ENCODE measurements at places on chromosomes 5 and 9.

DNA sequence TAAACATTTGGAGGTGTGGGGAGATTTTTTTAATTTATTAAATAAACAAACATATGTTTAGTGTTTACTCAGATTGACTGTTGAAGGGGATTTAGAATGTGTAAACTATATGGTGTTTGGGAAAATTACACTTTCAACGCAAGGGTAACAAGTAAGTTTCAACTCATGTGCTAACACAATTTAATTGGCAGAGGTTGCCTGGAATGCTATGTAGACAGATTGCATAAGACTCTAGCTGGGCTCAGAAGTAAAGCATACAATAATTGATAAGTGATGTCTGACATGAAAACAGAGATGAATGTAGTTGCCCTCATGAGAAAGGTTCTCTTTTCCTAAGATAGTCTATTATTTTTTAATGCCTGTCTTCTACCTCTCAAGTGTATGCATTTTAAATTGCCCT is 617.4 kb downstream of the KCTD16 start:
- DNase-seq, result no peak

DNA sequence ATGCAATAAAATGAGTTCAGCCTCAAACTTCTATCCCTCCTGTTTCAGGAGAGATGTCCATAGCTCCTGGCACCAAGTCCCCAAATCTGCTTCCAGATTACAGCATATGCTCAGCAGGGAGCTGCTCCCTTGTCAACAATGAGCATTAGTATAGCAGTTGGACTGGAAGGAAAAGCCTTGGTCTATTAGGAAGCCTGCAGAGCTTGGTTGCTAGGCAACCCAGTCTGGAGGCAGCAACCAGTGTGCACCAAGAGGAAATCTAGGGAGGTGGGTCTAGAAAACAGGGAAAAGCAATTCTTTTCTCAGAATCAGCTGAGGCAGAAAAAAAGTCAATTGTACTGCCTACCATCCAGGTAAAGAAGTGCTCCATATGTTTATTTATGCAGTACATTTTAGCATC is 229.5 kb upstream of the NMUR2 start:
- DNase-seq, result no peak

- DNase-seq, result no peak
These were observed 88.4 kb downstream of the ENC1 start for GRCh38 chr5:74552101-74552500.

GRCh38 chr9:110123341-110124095 is 84.4 kb downstream of the C9orf152 start:
- no peak for DNase-seq

- no peak for DNase-seq
These were observed 76.4 kb downstream of the MED27 start for GRCh38 chr9:132003319-132003704.

GRCh38 chr9:29657821-29658220 is 2084.5 kb upstream of the C9orf72 start:
- DNase-seq, result no peak

- DNase-seq, result no peak
These were observed 13.2 kb upstream of the ACO1 start for GRCh38 chr9:32371279-32371678.

- no peak for DNase-seq
These were observed 849 bp upstream of the IFT74 start for GRCh38 chr9:26955222-26955903.

DNA sequence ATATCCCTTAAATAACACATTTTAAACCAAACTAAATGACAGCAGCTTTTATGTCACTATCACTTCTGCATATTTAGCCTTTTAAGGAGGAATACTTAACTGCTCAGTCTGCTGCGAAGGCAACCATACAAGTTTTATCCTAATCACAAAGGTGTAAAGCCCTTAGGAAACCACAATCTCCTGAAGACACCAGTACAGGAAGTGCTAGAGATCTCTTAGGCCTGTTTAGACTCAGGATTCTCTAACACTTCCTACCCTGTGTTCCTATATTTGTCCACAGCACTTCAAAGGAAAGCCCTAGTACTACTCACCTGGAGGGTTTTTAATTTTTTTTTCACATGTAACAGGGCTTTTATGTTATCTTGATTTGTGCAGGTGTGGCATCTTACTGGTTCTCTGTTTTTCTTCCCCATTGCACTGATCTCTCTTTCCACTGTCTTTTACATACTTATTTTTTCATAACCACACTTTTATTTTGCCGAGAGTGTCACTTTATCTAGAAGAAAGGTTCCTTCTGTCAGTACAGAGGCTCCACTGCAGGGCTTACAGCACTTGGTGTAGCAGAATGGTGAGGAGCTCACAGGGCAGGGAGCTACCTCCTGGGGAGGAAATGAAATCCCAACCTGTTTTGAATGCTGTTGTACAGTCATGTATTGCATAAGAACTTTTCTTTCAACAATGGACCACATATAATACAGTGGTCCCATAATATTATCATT is 1060.6 kb upstream of the ACO1 start:
- no peak for DNase-seq

DNA sequence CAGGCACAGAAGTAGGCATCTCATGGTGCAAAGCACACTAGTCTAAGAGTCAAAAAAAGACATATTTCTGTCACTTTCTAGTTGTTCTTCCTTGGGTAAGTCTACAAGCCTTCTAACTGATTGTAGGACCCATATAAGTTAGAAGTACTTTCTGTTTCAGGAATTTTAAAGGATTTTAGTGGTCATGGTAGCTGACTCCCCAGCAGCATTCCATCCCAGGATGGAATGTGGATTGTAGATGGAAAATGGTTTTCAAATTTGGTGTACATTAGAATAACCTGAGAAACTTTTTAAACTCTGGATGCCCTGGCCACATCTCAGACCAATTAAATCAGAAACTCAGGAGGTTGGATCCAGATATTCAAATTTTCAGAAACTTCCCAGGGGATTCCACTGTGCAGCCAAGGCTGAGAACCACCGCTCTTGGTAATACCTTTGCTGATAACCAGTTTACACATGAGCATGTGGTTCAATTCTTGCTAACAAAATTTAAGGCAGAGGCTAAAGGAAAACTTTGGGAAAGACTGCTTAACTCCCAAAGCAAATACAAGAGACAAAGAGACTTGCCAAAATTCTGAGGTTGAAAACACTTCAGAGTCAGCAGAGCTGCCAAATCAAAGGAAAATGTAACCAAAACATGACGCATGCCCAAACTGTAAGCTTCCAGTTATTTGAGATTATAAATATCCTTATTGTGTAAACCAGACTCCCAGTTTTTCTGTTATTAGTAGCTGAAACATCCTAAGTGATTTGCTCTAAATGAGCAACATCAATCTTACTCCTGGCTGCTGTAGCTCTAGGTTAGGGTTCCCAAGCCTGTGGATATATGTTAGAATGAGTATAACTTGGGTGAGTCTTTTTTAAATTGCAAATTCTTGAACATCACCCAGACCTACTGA is 145.4 kb upstream of the MTAP start:
- DNase-seq, result no peak

- DNase-seq, result peak; percentile 81
These were observed 143.4 kb upstream of the OTULINL start for GRCh38 chr5:14438195-14438606.

DNA sequence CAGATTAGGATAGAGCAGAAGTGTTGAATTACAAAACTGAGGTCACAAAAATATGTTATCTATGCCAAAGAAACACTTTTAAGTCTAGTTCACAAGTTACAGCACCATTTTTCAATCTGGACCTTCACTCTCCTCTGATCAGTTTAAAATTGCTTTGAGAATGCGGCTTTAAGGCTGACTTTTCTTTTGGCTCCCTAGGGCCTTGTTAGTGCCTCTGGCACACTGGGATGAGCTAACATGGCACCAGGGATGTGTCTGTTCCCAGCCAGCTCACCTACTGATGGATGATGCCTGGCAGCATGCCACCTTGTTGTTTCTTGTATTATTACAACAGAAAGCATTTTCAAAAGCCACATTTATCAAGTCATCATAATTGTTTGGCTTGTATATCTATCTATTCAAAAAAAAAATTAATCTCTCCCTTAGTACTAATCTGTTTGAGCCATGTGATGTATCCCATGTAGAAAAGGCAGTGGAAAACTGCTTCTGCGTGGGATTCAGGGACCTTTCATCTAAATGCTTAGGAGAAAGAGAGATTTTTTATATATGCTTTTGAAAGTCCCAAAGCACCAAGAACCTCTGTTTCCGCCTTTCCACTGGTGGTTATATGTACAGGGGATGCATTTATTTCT is 46.6 kb downstream of the ADAMTSL1 start:
- DNase-seq, result no peak

DNA sequence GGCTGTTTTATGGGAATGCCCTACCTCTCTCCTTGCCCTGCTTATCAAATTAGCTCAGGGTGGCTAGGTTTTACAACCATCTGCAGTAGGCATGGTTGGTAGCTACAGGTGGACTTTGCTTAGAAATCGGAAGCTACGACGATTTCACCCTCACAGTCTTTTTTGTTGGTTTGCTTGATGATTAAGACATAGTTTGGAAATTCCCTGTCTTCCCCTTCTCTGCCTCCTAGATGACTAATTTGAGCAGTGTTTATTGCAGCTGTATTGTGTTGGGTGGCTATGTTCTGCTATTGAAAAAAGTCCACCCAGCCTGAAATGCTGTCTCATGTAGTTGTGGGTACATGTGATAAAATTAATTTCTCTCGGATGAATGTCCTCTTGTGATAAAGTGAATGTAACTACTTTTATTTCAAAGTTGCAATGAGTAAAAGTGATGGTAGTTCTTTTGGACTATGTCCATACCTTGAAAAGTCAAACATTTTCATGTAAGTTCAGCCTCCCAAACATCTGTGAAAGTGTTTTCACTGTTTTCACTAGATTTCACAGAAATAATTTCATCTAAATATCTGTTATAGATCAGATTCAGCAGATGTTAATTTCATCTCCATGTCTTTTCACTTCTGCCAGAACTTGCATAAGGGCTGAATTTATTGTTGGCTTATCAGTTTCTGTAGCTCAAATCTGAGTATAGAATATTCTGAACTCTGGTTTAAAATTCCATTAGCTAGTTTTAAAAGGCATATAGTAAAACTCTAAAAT is 37.3 kb upstream of the FYB1 start:
- peak; percentile 38 for DNase-seq

DNA sequence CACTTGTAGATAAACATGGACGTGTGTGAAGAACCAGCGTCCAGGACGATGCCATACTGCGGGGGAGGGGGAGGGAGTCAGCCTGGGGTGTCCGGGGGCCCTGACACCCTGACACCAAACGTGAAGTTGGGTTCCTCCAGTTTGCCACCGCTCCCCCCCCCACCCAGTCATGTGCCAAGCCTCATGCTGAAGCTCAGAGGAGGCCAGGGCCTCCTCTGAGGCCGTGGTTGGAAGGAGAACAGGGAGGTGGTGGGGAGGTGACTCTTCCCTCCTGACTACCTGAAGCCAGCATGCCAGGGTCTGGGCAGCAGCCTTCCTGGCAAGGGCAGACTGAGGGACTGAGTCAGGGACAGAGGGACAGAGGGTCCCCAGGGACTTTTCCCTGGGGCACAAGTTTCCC is 1.6 kb downstream of the ENTPD2 start:
- DNase-seq, result no peak

- DNase-seq, result peak; percentile 52
These were observed 5.3 kb upstream of the TJP2 start for GRCh38 chr9:69168709-69169217.

All from GM13977 (cell line).